OCI-LY7 (cell line): ENCODE measurements at places on chromosomes 16 and 17. TPM values are rescaled to one million over a fixed set of nuclear protein-coding genes. Genes with fewer than 3 reads are reported as not detected.

- no peak for DNase-seq
These were observed 4.2 kb upstream of the GFOD2 start for GRCh38 chr16:67723151-67723910.

DNA sequence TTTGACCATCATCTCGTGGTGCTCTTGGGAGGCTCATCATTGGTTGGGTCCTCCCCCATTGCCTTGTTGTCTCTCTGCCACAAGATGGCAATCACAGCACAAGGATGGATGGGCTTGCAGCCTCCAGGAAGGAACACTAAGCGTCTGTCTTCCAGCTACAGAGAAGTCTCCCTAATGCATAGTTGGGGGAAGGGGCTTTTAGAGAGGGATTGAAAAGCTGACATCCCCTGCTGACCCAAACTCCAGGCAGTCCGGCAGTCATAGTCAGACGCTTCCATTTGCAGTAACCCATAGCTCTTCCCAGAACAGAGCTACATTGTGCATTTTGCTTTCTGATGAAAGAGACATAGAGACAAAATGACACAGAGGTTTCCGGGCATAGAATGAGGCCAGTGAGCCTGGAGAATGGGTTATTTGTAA lies 111.4 kb downstream of the UTP18 start:
- DNase-seq = peak; percentile 77

DNA sequence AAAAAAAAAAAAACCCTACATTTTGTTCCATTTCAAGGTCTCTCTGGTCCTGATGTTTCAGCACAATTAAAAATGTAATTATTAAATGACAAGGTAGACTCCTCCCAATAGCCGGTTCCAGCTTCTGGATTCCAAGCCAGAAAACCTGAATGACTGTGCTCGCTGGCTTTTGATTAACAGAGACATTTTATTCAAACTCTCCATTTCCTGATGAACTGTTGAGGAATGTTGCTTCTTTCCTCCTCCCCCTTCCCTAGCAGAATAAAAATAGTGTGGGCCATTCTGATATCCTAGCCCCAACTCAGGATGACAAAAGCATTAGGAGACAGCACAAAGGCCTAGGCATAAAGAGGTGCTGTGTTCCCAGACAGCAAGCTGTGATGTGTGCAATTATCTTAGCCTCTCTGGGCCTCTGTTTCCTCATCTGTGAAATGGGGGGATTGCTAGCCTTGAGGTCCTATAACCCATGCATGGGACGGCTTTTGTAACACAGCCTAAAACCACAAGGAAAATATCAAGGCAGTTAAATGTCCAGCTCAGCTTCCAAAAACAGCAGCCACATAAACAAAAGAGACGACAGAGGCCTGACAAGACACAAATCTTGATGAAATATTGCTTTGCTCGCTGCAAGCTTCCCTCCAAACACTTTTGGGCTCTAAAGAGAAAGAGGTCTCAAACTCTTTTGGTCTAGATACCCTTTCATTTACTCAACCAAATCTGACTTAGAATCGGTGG lies 127.2 kb upstream of the RCVRN start:
- DNase-seq = no peak

DNA sequence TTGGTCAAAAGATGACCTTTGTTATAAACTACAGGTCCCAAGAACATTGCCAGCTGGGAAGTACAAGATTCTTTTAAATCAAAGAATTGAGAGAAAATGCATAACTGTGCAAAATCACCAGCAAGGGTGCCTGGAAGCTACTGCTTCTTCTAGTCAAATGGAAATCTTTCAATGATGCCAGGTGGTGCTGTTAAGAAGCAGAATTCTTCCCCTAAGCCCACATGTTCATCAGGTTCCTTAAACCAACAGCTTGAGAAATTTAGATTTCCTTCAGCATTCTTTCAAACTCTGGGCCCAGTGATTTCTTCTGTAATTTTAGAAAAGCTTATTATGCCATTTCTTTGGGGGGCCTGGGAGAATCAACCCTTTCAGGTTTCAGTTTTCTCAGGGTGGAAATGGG lies 207.8 kb upstream of the WSCD1 start:
- DNase-seq = no peak

DNA sequence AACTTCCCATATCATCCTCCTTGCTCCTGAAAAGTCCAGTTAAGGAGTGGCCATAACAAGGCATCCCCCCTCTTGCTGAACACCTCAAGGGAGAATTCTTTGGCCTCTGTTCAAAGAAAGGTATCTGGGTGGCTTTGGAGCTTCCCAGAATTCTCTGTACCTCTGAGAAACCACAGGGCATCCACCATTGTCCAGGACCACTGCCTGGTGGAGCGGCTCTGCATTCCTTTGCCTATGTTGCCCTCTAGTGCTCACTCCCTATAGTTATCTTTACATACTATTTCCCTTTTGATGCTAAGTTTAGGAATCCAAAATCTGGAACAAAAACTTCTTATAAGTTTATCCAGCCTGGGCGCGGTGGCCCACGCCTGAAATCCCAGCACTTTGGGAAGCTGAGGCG lies 30.3 kb downstream of the CHD9NB start:
- DNase-seq = peak; percentile 25

DNA sequence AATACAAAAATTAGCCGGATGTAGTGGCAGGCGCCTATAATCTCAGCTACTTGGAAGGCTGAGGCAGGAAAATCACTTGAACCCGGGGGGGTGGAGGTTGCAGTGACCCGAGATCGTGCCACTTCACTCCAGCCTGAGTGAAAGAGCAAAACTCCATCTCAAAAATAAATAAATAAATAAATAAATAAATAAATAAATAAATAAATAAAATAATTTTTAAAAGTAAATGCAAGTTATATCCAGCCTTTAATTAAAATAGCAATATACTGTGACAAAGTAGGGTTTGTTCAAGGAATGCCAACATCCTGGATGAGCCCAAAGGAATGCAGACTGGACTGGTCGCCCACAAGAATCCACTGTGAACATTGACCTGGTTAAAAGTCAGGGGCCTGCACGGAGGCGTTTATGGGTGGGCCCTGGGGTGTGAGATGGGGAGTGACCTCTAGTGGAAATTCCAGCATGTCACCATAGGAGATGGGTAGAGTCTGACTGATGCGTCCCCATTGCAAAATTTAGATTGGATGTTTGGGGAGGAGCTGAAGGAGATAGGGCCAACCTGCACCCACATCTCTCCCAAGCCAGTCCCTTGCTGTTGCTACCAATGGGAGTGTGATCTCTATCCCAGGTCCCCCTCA lies 9.7 kb upstream of the PIK3R5 start:
- no peak for DNase-seq

- no peak for DNase-seq
These were observed 3.6 kb upstream of the MMP15 start for GRCh38 chr16:58021661-58022551.

Gene KRTAP4-5
- total RNA-seq = not detected in 2 replicates

Gene ABCA9
- 0.06 TPM in 1 of 2 replicates, not detected in the other for total RNA-seq

Gene CD300E
- not detected in 2 replicates for total RNA-seq

Gene GIT1
- total RNA-seq = 60.2 and 69.6 TPM in 2 replicates
